ENCODE measurements at places on chromosomes 11 and 22. TPM values are rescaled to one million over a fixed set of nuclear protein-coding genes. Genes with fewer than 3 reads are reported as not detected.
A peak's percentile ranks its signal among the peaks of the same experiment; 100 is the strongest.

GRCh38 chr11:120338107-120338933 lies 2.1 kb downstream of the ARHGEF12 start:
- no peak for DNase-seq

Gene ANGPTL5
- not detected for polyA plus RNA-seq

- no peak for DNase-seq
Measured at GRCh38 chr11:72472765-72473164, 38.4 kb upstream of the CLPB start.

Gene SPI1
- polyA plus RNA-seq, result 11.3 TPM

DNA sequence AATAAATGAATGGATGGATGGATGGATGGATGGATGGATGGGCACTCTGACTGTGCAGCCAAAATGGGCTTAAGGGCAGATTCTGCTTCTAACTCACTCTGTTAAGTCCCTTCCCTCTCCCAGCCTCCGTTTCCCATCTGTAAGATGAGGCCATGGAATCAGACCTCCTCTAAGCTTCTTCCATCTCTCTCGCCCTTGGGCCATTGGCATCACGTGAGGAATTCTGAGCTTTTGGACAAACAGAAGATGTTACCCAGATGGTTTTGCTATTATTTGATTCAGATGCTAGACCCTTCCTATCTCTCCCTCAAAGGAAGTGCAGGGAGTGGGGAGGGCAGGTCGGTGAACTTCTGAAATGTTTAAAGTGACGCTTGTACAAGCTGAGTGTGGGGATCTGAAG lies 4.0 kb upstream of the CYTH4 start:
- no peak for DNase-seq

DNA sequence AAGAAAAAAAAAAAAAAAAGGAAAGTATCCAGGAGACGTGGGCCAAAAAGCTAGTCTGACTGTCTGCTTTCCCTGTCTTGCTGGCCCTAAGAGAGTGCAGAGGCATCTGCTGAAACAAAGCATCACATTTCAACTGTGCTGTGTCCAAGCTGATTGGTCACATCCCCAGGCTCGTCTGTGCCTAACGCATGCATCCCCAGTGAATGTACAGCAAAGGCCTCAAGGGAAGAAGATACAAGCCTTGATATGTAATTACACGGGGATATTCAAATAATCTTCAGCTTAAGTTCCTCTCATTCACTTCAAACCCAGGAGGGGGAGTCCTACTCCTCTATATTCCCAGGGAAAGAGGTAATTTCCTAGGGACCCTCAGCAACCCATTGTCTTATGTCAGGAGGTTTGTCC lies 5.4 kb upstream of the SORL1 start:
- peak; percentile 32 for DNase-seq

Gene SLC17A6
- polyA plus RNA-seq, result not detected

Gene OVOL1
- polyA plus RNA-seq, result not detected

GRCh38 chr22:27857443-27857842 lies 55.9 kb upstream of the MN1 start:
- no peak for DNase-seq

DNA sequence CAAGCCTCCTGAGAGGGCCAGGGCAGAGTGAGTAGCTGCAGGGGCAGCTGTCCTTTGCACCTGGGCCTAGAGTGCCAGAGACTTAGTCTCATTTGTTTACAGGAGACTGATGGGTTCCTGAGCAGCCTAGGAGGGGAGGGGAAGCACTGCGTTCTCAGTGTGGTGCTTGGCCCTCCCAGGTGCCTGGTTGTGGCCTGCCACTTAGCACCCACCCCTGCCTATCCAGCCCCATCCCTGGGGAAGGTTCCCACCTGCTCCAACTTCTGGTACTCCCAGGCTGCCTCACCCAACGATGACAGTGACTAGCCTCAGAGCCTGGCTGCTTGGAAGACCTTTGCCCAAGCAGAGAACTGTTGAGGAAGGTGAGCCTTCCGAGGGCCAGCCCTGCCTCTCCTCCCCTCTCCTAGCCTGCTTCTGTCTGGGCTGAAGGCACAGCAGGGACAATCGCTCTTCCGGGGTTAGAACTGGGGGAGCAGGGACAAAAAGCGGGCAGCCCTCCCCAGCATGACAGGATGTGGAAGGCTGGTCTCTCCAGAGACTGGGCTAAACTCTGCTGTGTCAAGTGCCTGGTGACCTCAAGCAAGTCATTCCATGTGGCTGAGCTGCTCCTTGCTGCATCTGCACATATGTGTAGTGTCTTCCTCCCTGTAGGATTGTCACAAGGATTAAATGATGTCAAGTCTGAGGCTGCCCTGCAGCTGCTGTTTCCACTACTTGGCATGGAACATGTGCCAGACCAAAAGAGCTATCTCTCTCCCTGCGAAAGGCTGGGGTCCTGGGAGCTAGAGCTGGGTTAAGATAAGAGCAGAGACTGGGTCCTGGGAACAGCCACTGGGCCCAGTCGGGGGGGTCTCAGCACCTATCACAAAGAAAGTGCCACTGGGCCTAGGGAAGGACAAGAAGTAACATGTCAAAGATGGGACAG lies 9.9 kb downstream of the KCNQ1OT1 start:
- DNase-seq, result no peak

DNA sequence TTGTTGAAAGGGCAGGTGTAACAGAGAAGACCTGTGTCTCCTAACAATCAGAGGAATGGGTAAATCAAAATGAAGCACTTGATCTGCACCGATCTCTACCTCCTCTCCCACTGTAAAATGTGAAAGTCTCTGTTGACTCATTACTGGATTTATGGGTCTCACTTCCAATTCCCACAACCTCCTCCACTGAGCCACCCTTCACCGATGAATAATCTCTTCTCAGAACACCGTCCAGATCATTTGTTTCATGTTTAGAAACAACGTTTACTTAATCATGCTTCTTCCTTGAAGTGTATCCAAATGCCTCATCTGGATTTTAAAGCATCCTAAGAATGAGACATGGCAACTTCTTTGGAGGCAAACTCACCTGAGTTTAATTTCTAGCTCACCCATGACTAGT lies 643.6 kb downstream of the ETS1 start:
- DNase-seq, result no peak

DNA sequence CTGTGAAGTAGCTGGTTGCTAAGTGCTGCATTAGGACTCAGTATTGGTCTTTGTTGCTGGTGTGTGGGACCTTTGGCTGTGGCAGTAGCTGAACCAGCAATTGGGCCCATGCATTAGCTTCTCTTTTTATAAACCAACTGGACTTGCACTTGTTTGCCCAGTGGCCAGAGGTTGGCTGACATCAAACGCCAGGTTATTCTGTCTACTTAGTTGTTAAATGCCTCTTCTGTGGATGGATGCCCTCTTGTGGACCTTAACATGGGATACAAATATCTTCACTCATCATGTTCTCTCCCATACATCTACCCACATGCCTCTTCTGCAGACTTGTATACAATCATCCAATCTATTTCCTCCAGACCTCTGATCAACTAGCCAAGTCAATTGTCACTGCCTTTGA lies 26.4 kb upstream of the ARHGAP20 start:
- DNase-seq, result no peak

Gene MS4A15
- not detected for polyA plus RNA-seq

DNA sequence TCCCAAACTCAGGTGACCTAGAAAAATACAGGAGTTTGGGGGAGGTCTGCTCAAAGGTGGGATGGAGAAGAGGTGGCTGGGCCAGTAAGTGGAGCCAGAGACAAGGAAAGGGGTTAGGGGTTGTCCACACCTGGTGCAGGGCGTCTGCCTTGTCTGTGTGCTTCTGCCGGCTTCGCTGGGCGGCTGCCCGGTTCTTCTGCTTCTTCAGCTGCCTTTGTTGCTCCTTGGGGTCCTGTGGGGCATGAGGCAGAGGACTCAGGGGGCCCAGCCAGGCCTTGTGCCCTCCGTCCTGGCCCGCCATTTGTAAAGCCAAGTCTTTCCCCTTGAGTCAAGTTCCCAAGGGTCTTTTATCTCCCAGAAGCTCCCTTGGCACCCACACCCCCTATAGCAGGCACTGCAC lies 2.5 kb downstream of the BATF2 start:
- DNase-seq, result no peak
